ENCODE measurements at places on chromosomes 1 and 21.
A peak's percentile ranks its signal among the peaks of the same experiment; 100 is the strongest.

DNA sequence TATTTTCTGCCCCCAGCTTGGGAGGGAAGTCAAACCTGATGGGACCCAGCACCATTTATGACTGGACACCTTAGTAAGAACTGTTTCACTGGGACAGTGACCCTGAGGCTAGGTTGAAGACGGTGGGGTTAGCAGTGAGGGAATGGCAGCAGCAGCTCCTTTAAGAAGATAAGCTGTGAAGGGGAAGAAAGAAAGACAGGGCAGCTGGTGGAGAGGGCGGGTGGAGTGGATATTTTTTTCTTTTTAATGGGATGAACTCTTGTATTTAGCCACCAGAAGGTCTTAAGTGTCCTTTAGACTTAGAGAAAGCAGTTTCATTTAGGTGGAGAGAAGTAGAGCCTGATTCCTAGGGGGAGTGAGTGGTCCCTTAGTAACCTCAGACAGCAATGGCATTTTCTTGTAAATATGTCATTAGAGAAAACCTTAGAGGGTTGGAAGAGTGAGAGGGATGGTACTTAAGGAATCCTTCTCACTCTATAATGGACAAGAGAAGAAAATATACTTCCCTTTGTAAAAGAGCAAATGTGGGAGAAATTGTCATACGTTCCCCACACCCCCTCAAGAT lies 187.5 kb downstream of the HHAT start:
- H3K27ac ChIP-seq: no peak overlapping the region
- H3K4me1 ChIP-seq: no peaks in the 10 kb centered on the region
- DNase-seq: no peak
- H3K36me3 ChIP-seq: no peaks in the 10 kb centered on the region
- H3K27me3 ChIP-seq: no peaks in the 10 kb centered on the region

GRCh38 chr1:93938461-93939145 lies 29.4 kb upstream of the GCLM start:
- no peaks in the 10 kb centered on the region for H3K27me3 ChIP-seq
- H3K4me3 ChIP-seq: no peak overlapping the region
- H3K4me1 ChIP-seq: peaks cover 15% of the 10 kb centered on the region

DNA sequence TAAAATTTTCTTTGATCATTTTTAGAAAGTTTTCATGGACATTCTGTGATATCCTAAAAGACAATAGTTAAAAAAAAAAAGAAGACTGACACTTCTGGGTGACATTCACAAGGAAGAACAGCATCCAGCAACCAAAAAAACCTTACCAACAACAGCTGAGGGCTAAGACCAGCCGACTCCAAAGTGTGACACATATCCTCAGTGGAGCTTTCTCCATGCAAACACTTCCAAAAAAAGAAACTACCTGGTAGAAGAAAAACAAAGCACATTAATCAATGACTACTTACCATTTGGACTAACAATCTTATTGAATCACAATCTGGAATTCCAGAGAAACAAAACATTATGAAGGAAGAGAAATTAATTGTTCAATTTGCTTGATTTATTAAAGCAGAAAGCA lies 88.2 kb downstream of the IARS2 start:
- no peak for DNase-seq
- no peak overlapping the region for H3K27ac ChIP-seq
- no peaks in the 10 kb centered on the region for H3K27me3 ChIP-seq
- H3K4me1 ChIP-seq: no peaks in the 10 kb centered on the region

DNA sequence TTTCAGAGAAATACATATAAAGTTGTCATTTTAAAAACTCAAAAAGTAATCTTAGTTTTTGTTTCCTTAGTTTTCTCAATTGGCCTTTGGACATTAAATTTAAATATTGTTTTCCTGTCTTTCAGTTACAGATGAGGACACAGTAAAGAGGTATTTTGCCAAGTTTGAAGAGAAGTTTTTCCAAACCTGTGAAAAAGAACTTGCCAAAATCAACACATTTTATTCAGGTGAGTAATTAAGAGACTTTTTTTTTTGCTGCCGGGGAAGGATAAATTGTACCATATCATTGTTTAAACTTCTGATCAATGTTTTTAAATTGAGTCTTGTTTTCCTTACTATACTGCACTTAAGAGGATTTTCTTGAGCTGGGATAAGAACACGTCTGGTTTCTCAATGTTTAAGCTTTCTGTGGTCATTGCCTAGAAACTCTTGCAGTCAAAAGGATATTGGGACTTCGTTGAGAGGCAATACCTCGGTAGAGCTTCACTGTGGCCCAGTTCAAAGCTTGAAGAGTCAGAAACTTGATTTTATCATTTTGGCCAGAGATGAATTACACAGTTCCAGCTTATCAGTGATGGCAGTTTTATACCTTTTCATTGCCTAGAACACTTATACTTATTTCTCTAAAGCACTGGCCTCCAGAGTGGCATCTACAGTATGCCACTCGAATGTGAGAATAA lies 124.9 kb upstream of the KIAA1614 start:
- DNase-seq: no peak
- no peaks in the 10 kb centered on the region for H3K27me3 ChIP-seq
- no peak overlapping the region for H3K27ac ChIP-seq
- H3K4me1 ChIP-seq: no peaks in the 10 kb centered on the region
- H3K4me3 ChIP-seq: no peak overlapping the region

DNA sequence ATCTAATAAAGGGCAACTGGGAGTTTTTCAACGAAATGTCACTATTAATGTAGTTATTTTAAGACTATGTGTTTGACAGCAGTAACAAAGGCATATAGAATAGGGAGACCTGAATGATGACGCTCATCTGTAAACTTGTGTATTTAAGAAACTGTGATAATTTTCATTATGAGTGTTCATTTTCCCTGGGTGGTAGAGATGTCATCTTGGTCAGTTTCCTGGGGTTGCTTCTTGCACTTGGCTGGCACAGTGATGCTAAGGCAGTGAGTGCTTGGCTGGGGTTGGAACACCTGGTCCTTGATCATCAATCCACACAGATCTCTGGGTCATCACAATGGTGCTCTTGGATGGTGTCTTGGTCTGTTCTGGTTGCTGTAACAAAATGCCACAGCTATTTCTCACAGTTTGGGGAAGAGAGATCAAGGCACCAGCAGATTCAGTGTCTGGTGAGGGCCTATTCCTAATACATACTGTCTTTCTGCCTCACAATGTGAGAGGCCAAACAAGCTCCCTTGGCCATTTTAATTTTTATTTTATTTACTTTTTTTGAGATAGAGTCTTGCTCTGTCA lies 7.9 kb upstream of the SMYD2 start:
- no peaks in the 10 kb centered on the region for H3K27me3 ChIP-seq
- no peaks in the 10 kb centered on the region for H3K4me1 ChIP-seq
- DNase-seq: no peak
- no peak overlapping the region for H3K27ac ChIP-seq
- H3K36me3 ChIP-seq: no peaks in the 10 kb centered on the region

GRCh38 chr1:221035662-221036153 lies 156.5 kb downstream of the HLX start:
- H3K4me1 ChIP-seq: no peaks in the 10 kb centered on the region
- no peaks in the 10 kb centered on the region for H3K27me3 ChIP-seq
- no peak overlapping the region for H3K4me3 ChIP-seq
- H3K27ac ChIP-seq: no peak overlapping the region
- no peak for DNase-seq

DNA sequence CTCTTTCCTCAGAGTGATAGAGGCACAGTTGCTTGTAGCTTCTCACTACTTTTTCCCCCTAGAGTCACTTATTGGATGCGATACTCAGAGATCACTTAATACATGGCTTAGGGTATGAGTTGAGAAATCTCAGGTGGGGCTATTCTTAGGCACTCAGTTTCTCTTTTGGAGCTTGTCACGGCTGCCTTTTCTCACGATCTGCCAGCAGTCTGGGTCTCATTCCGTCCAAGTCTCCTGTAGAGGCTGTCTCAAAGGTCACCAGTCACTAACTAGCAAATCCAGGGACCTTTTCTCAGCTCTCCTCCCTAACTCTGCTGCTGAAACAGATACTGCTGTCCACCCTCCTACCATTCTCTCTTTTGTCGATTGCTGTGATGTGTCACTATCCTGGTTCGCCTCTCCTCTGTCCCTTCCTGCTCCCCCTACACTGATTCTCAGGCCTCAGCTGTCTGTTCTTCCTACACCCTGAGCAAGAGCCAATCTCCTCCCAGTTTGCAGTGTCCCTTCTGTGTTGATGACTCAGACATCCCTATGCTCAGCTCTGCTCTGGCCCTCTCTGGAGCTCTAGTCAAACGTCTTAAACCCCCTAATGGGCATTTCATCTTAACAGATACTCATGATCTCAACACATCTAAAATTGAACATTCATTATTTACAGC lies 12.4 kb downstream of the ATP1A2 start:
- no peaks in the 10 kb centered on the region for H3K27me3 ChIP-seq
- no peaks in the 10 kb centered on the region for H3K36me3 ChIP-seq
- H3K27ac ChIP-seq: no peak overlapping the region
- H3K4me1 ChIP-seq: peaks cover 4% of the 10 kb centered on the region
- H3K4me3 ChIP-seq: no peak overlapping the region

DNA sequence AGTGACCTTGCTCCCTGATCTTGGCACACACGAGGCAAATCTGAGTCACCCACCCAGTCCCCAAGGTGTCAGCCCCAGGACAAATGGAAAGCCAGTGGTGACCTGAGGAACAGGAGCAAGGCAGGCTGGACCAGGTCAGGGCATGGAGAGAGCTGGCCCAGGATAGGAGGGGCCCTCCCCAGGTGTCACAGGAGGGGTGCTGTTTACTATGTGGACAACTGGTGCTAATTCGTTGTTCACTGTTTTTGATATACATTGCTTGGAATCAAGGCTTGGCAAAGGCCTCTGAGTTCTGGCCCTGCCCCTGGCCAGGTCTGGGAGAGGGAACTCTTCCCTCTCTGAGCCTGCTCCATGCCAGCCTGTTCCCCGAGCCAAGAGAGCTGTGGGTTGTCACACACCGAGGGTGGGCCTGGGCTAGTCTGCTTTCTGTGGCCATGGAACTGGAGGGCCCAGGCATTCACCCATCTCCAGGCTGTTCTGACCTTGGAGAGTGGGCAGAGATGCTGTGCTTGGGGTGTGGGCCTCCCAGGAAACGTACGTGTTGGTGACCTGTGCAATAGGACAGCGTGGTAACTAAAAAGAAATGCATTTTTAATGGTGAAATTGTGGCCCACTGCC lies 41.8 kb downstream of the CRYAA start:
- no peaks in the 10 kb centered on the region for H3K36me3 ChIP-seq
- H3K4me3 ChIP-seq: no peak overlapping the region
- no peak overlapping the region for H3K27ac ChIP-seq
- DNase-seq: no peak
- H3K27me3 ChIP-seq: no peaks in the 10 kb centered on the region

DNA sequence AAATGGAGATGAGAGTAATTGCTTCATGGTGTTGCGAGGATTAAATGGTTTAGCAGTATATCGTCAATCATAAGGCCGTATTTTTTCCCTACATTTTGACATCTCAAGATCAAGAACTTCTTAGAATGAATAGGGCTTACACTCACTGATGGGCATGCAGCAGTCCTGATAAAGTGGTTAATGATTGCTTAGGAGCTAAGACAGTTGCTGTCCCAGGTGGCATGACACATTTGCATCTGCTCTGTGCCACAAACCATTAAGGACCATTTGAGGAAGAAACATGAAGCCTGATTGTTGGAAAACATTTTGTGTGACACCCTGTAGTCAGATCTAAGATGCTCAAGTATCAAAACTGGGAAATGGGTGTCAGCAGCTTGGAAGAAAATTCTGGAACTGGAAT lies 81.0 kb upstream of the SGIP1 start:
- no peaks in the 10 kb centered on the region for H3K36me3 ChIP-seq
- no peaks in the 10 kb centered on the region for H3K4me1 ChIP-seq
- no peak overlapping the region for H3K4me3 ChIP-seq
- H3K27ac ChIP-seq: no peak overlapping the region
- no peaks in the 10 kb centered on the region for H3K27me3 ChIP-seq

- no peak for DNase-seq
- H3K4me1 ChIP-seq: no peaks in the 10 kb centered on the region
- H3K27ac ChIP-seq: peak overlapping the region; percentile 40
- H3K36me3 ChIP-seq: no peaks in the 10 kb centered on the region
- H3K27me3 ChIP-seq: no peaks in the 10 kb centered on the region
These were observed 52.4 kb upstream of the BCL10 start for GRCh38 chr1:85328713-85329397.

- H3K27me3 ChIP-seq: no peaks in the 10 kb centered on the region
- H3K4me1 ChIP-seq: no peaks in the 10 kb centered on the region
- H3K27ac ChIP-seq: no peak overlapping the region
- H3K4me3 ChIP-seq: no peak overlapping the region
- H3K36me3 ChIP-seq: no peaks in the 10 kb centered on the region
These were observed 310.7 kb downstream of the PCP4 start for GRCh38 chr21:40177979-40178378.

- peak overlapping the region; percentile 74 for H3K4me3 ChIP-seq
- no peaks in the 10 kb centered on the region for H3K36me3 ChIP-seq
- no peaks in the 10 kb centered on the region for H3K27me3 ChIP-seq
- peaks cover 72% of the 10 kb centered on the region for H3K4me1 ChIP-seq
- DNase-seq: no peak
These were observed 2.7 kb downstream of the USP25 start for GRCh38 chr21:15732290-15732995.

DNA sequence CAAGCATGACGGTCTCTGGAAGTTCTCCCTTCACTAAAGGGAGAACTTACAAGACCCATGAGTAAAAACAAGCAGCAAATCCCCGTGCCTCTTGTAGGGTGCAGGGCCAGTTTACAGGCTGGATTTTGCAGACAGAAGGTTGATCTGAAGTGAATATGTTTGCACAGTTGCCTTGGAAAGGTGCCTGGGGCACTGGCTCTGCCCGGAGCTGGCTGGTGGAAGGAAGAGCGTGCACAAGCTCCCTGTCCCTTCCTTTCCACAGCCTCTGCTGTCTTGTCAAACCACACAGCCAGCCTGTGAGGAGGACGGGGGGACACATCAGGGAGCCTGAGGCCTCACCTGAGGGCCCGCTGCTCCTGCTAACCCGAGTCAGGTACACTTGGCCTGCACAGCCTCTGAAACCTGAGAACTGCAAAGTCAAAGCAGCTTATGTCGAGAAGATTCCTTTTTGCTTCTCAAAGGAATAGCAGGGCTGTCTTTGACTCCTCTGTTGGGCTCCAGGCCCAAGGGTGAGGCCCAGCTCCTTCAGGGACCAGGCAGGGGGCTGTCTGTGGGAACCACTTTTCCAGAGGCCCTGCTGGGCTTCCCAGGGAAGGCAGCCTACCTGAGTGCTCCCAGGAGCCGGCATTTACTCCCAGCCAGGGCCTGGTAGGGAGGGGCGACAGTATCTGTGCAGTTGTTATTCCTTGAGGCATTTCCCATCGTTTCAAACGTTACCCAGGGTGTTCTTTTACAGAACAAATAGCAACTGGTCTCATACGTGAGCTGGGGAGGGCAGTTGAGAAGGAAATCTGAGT lies 251.5 kb downstream of the SIPA1L2 start:
- H3K4me1 ChIP-seq: peaks cover 16% of the 10 kb centered on the region
- H3K27me3 ChIP-seq: no peaks in the 10 kb centered on the region
- H3K27ac ChIP-seq: peak overlapping the region; percentile 86
- no peaks in the 10 kb centered on the region for H3K36me3 ChIP-seq

GRCh38 chr21:43811262-43812105 lies 22.1 kb downstream of the RRP1 start:
- no peaks in the 10 kb centered on the region for H3K36me3 ChIP-seq
- peak overlapping the region; percentile 85 for H3K27ac ChIP-seq
- H3K4me1 ChIP-seq: peaks cover 46% of the 10 kb centered on the region
- H3K4me3 ChIP-seq: peak overlapping the region; percentile 61
- no peak for DNase-seq
